ENCODE measurements at places on chromosomes 2 and 18. TPM values are rescaled to one million over a fixed set of nuclear protein-coding genes. Genes with fewer than 3 reads are reported as not detected.

Gene EFHD1
- total RNA-seq, result 4.2 TPM

GRCh38 chr18:57397440-57398132 is 37.6 kb upstream of the ONECUT2 start:
- DNase-seq, result no peak

- DNase-seq, result no peak
Observed at GRCh38 chr2:86235196-86235980, 36.1 kb downstream of the MRPL35 start.

GRCh38 chr2:29113891-29114321 is 1.3 kb upstream of the CLIP4 start:
- DNase-seq, result no peak

DNA sequence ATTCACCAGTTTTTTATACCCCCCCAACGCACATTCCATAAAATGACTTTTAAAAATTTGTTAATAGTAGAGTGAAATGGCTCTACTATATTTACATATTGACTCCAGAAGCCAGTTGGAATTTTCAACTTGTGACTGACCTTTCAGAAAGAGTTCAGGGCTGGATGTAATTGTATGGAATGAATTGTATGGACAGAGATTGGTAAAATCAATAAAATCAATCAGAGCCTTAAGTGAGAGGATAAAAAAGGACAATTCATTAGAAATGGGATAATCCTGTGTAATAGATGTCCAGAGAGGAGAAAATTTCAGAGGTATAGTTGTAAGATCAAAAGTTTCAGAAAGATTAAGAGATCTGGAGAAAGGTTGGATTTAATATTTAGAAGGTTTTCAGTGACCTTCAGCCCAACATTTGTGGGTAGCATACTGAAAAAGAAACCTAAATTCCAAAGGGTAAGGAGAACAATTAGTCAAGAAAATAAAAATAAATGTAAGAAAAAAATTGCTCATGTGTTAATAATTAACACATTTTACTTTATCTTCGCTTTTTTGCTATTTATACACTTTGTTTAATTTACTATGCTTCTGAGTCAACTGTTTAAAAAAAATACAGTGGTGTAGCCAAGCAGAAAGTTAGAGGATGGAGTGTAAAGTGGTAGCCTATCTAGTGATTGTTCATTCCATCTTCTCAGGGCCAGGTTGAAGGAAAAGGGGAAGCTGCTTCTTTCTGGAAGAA is 385.4 kb upstream of the TMEFF2 start:
- DNase-seq, result no peak

GRCh38 chr2:194559964-194560363 is 1097.1 kb upstream of the SLC39A10 start:
- DNase-seq, result no peak

DNA sequence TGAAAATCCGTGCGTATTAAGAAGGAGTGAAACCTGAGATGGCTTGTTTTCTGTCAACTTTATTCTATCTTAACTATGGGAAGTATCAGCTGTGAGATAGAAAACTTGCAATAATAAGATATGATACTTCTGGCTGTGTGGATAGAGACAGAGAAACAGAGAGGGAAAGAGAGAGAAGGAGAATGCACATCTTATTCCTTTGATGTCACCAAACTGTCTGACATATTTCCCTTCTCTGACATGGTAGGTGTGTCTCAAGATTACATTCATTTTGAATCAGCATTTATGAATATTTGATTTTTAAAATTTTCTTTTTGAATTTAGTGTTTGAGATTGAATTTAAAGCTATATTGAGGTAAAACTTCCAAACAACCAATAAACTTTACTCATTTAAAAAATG is 69.4 kb downstream of the CDC42EP3 start:
- DNase-seq, result no peak

GRCh38 chr2:240604291-240604938 is 17.9 kb downstream of the CAPN10 start:
- peak; percentile 65 for DNase-seq
